Vagina (tissue), 2 donors: ENCODE measurements at places on chromosomes 11 and 22.

DNA sequence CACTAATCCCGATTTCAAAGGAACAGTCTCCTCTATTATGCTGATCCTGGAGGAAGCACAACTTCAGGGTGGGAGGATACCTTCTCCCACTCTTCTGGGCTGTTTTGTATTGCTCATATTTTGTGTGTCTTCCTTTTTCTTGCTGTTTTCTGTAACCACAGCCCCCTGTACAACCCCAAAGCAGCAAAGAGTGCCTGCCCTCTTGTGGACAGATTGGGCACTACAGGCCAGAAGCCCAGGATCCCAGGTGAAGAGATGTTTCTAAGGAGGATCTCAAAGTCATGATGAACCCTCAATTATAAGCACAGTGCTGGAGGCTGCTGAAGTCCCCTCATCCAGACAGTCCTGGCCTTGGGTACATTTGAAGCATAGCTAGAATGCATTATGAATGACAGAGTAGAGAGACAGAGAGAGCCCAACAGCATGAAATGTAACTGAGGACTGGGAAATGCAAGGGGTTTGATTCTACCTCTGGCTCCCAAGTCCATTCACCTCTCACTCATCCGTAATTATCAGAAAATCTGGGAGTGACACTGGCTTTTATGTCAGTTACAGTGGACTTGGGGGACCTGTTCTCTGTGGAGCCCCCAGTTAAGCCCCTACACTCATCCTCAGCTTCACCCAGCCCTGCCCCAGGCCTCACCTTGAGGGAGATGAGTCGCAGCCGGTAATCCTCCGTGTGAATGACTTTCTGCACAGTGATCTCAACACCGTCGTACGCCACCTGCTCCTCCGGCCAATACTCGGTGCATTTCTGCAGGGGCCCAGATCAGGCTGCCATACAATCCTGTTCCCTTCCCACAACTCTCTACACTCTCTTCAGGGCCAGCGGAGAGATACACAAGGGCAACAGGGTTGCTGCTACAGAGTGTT, 6.2 kb upstream of the IGSF22 start:
- no peak for DNase-seq

GRCh38 chr11:97237151-97237550, 847.3 kb downstream of the JRKL start:
- DNase-seq = no peak

DNA sequence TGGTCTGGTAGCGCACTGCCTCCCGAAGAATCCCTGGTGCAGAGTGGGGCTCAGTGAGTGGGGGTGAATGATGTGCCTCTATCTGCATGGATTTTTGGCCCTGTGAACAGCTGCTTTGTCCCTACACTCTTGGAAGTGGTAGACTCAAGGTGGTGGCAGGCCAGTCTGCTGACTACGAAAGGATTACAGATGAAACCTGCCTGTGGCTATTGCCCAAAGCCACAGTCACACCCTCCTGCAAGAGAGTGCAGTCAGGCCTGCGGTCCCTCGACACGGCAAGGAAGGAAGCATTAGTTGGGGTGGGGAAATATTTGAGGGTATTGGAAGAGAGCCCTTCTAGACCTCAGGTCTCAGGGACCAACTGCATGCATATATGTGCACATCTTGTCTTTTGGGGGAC, 63.7 kb downstream of the DSCAML1 start:
- no peak for DNase-seq

DNA sequence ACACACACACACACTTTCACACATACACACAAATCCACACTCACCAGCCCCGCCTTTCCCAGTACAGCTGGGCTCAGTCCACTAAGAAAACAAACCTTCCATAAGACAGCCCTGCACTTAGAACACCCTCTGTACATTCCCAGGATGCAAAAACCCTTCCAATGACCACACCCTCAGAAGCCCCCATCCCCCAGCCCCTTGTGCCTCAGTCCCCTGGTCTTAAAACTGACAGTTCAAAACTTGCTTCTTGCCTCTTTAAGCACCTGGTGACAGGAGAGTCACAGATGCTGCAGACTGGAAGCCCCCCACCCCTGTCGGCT, 23.0 kb downstream of the APLNR start:
- no peak for DNase-seq

- no peak for DNase-seq
Observed at GRCh38 chr11:35618497-35619115, 346 bp downstream of the FJX1 start.

- DNase-seq = no peak
Observed at GRCh38 chr11:18865951-18866350, 73.3 kb downstream of the MRGPRX1 start.

GRCh38 chr11:70292863-70293262, 22.4 kb downstream of the PPFIA1 start:
- DNase-seq = no peak

- DNase-seq = no peak
Observed at GRCh38 chr11:133386852-133387251, 145.4 kb downstream of the OPCML start.

GRCh38 chr22:28869736-28870135, 13.6 kb upstream of the ZNRF3 start:
- DNase-seq = no peak

DNA sequence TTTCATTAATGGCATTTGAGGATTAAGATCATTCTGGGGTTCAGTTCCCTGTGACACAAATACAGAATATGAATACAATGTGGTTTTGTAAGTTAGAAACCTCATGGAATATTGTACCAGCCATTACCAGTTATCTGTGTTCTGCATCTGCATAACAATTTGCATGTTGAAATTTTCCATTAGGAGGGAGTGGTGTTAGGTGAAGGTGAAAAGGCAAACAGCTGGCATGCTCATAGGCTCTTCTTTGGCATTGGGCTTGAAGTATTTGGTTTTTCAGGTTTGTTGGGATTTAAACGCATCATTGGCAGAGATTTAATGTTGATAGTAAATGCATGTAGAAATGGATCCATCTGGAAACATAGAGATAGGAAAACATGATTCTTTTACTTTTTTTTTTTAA, 18.6 kb downstream of the RTN3 start:
- no peak for DNase-seq

- no peak for DNase-seq
Observed at GRCh38 chr11:78840623-78841022, 266.0 kb upstream of the NARS2 start.

- DNase-seq = no peak
Observed at GRCh38 chr11:17801166-17801565, 66.6 kb downstream of the KCNC1 start.

- no peak for DNase-seq
Observed at GRCh38 chr11:120536091-120536796, 24.7 kb downstream of the GRIK4 start.

GRCh38 chr11:18853086-18853720, 61.6 kb upstream of the PTPN5 start:
- DNase-seq = no peak

DNA sequence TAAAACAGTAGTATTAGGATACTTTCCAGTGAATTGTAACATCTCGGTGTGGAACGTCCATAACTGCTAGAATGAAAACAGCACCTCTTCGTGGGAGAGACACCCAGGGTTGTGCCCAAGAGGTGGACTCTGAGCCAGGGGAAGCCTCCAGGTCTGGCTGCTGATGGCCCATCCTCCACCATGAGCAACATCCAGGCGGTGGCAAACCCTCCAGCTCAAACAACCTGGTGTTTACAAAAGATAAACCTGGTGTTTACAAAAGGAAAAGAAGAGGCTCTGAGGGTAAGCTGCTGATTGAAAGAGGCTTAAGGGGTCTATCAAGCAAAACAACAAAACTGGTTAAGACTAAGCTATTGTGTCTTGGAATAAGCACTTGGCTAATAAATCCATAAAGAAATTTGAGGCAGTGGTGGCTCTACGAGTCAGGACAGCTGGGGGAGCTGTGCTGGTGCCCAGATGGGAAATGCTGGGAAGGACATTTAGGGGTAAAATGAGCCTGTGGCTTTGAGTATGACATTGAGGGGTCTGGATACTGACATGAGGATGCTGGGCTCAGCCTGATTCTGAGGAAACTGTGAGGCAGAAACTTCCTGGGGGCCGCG, 909.0 kb downstream of the BRD1 start:
- DNase-seq = no peak

- no peak for DNase-seq
Observed at GRCh38 chr11:58829786-58830185, 14.7 kb downstream of the GLYATL2 start.

DNA sequence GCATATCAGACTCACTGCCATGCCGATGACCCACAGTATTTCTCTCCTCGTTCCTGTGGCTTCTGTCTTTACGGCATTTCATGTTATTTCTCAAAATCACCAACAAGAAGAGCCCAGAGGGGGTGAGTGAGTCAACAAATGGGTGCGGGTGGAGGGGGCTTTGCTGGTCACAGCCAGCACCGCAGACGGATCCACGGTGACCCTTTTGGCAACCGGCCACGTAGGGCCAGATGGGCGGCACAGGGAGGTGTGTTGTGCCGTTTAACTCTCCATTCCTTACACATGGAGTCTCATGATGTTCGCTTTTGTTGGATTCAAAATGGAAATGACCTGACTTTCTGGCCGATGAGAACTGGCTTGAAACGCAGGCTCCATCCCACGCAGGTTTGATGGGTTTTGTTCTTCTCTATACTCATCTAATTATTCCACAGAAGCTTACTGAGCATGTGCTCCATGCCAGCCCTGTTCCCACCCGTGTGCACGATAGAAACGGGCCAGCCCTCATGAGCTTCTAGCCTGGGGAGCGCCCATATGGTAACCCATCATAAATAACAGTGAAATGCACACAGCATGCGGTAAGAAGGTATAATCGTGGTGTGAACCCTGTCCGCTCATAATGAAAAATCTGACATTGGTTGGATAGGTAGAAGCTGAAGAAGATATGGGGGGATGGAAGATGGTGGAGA, 319.9 kb downstream of the BRD1 start:
- peak; percentile 61 for DNase-seq

DNA sequence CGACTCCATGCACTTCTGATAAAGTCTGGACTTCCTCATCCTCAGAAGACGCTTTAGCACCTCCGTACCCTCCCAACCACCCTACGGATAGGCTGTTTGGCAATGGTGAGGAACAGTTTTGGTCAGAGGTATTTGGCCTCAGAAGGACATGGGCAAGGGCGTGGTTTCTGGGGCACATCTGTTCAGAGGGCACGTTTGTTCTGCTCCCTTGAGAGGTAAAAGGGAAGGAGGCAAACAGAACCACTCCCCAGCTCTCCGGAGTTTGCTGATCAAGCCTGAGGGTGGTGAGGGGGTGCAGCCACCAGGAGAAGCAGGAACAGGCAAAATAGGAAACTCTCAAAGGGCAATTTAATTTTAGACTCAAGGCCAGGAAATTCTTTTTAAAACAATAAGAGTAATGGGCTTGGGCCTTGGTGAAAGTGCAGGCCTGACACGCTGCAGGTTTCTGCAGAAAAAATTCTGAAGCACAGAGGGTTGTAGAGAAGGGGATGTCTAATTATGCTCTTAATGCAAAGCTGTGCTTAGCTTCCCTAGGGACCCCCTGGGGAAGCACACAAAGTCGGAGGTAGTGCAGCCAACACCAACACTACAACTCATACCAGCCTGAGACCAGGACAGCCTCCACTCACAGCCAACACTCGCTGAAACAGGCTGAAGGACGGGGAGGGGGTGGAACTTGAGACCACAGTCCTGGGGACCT, 23.3 kb downstream of the ETS1 start:
- DNase-seq = no peak

GRCh38 chr11:86765203-86765602, 35.1 kb upstream of the PRSS23 start:
- DNase-seq = no peak

DNA sequence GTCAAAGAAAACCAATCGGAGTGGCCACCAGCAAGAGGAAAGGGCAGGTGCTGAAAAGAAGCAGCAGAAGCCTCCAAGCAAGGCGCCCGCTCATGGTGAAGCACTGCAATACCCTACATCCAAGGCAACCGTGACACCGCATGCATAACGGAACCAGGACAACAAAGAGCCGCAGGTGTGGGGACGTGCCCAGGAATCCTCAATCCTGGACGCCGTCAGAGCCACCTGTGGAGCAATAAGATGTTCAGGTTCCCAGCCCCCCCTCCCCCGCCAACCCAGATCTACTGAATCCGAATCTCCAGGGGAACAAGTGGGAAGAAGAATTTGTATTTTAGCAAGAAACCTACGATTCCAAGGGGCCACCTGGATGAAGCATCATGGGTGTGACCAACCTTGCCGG, 70.8 kb downstream of the SHANK2 start:
- DNase-seq = no peak

DNA sequence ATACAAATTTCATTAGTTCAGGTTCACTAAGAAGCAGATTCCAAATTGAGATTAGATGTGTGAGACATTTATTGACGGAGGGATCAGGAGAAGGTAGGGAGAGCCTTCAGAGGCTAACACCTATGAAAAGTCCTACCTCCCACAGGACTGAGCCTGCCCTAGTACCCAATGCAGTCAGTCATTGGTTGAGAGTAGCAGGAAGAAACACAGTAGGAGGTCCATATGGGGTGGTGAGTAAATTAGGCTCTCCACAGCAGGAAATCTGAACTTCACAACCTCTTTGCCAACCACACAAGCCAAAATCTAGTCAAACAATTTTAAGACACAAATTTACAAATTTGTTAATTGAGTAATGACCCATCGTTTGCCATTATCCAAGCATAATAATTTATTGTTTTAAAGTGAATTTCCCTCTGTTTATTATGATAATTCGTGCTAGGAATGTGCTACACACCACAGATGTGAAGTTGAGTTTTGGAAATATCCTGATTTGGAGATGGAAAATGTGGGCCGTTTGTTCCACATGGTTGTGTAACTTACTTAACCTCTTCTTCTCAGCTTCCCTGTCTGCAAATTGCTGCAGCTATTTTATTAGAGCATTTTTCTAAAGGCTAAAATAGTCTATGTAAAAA, 542.1 kb downstream of the ETS1 start:
- DNase-seq = no peak

DNA sequence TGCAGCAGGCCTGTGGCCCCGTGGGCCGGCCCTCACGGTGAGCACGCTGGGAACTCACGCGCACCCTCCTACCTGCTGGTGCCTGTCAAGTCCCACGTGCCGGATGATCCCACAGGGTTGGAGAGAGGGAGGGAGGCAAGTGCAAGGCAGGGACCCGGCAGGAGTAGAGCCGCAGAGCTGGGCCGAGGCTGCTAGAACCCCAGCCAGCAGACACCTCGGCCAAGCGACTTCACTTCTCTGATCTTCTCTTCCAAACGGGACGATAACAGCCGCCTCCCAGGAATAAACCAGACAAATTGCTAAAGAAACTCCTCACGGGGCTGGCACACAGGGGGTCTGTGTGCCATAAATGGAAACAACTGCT, 1232.8 kb downstream of the TBC1D22A start:
- DNase-seq = peak; percentile 64

DNA sequence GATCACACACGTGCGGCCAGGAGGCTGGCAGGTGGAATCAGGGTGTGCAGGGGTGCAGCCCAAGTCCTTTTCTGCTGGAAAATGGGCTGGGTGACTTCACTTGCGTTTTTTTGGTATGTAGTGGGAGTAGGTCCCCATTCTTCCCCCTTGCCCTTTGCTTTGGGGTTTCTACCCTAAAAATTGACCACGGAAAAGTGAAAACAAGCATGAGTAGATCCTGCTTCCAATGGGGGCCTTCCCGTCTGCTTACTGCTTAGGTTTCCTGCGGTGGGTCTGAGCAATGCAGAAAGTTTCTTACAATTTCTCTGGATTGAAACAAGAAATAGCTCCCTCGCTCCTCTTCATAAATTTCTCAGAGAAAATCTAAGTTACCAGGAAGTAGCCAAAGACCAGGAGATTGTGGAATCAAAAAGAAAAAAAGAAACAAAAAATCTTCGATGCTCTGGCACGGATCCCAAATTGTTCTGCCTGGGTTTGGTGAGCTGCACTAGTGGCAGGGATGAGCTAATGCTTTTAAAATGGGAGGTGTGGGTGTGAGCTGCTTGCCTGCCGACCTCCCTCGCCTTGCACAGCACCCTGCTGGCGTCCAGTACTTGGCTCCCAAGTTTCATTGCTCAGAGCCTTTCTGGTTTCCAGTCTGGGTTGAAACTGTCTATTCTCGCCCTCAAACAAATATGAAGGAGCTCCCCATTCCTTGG, 2.4 kb downstream of the TIMP3 start:
- DNase-seq = no peak
